ENCODE measurements at places on chromosomes 6 and 20.
A peak's percentile ranks its signal among the peaks of the same experiment; 100 is the strongest.

DNA sequence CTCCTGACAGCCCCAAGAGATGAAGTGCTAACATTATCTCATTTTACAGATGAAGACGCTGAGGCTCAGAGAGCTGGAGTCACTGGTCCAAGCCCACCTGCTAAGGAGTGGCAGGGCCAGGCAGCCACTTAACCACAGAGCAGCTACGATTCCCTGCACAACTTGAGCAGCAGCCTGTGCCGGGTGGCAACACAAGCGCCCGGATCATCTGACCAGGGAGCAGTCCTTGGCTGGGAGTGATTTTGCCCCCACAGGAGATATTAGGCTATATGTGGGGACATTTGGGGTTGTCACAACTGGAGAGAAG, 93.2 kb upstream of the PTPN1 start:
- DNase-seq: no peak

DNA sequence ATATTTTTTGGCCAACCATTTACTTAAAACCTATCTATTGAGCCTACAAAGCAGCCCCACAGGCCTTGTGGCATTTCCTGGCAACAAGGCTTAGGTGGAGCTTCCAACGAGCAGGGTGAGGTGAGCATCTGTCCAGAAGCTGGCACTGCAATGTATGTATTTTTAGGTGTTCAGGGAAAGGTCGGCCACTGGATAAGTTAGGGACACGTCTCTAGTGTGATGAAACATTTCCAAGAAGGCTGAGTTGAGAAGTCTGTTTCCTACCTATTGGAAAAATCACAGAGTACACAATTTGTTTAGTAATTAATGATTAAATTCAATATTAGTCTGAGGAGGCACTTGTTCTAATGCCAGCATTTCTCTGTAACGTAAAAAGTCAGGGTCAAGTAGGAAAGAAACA, 17.8 kb upstream of the RCAN2 start:
- no peak for DNase-seq

- no peak for DNase-seq
Measured at GRCh38 chr6:41257369-41258195, 28.9 kb downstream of the TREM1 start.

DNA sequence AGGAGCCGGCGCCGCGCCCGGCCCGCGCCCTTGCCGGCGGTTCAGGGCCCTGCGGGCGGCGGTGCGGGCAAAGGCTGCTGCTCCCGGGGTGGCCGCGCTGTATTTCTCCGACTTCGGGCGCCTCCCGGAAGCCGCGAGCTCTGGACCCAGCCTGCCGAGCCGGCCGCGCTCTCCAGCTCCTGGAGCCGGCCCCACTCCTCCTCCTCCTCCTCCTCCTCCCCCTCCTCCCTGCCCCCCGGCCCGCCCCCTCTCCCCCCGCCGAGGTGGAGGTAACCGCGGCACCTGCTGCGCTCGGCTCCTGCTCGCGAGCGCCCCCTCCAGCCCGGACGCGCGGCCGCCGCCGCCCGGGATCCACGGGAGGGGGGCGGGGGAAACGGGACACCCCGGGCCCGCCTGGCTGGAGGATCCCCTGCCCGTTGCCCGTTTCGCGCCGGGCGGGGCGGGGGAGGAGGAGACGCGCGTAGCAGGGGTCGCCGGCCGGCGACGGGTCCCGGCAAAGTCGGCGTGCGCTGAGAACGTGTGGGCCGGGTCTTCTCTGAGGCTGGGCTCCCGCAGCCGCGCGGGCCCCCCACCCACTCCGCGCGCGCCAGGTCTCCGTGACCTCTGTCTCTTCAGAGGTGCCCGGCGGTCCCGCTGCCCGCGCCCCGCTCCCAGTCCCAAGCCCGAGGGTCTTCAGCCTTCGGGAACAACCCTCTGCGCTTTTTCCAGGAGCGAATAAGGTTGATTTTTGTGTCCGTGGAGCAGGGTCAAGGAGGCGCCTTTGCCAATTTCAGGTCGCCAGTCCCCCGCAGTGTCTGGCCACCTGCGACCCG, at the start of gene SLC22A23:
Gene SLC22A23, minus strand, starts transcription at position 153 of the 812 bp plus-strand sequence. CDS start 491 bp downstream, outside the sequence.
- DNase-seq: peak; percentile 48

DNA sequence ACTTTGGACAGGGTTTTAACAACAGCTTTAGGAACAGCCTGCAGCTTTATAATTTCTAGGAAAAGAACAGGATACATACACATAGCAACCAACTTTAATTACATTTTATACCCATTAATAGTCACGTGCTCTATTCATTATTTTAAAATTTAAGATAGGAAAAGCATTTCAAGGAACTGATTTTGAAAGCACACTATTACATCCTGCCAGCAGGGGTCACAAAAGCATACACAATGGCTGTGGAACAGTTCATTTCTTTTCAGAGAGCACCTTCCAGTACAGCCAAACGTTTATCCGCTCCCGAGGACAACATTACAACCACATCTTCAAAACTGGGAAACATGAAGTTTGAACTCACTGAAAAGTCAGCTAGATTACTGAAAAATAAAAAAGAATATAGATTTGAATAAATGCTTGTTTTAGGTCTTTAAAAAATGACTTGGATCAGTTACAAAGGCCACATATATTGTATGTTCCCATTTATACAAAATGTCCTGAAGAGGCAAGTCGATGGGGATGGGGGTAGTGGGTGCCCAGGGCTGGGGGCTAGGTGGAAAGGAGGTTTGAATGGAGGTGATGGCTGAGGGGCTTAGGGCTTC, 104.6 kb upstream of the EXOC2 start:
- DNase-seq: peak; percentile 12

GRCh38 chr6:47303342-47303741, 6.4 kb downstream of the TNFRSF21 start:
- no peak for DNase-seq

GRCh38 chr6:960356-960755, 267.4 kb upstream of the EXOC2 start:
- DNase-seq: no peak

- DNase-seq: no peak
Measured at GRCh38 chr20:49424536-49424935, 57.9 kb downstream of the KCNB1 start.

DNA sequence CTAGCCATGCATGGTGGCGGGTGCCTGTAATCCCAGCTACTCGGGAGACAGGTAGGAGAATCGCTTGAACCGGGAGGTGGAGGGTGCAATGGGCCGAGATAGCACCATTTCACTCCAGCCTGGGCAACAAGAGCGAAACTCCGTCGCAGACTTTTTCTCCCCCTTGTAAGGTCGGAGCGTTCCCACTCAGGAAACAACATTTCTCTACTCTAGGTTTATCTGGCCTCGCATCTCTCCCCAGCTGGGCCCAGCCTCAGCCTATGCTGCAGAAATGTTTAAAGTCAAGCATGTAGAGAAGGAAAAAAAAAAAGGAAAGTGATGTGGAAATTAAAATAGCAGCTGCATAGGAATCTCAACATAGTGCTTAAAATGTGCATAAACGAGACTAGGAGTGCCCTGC, 172.3 kb downstream of the TRIM27 start:
- DNase-seq: no peak

DNA sequence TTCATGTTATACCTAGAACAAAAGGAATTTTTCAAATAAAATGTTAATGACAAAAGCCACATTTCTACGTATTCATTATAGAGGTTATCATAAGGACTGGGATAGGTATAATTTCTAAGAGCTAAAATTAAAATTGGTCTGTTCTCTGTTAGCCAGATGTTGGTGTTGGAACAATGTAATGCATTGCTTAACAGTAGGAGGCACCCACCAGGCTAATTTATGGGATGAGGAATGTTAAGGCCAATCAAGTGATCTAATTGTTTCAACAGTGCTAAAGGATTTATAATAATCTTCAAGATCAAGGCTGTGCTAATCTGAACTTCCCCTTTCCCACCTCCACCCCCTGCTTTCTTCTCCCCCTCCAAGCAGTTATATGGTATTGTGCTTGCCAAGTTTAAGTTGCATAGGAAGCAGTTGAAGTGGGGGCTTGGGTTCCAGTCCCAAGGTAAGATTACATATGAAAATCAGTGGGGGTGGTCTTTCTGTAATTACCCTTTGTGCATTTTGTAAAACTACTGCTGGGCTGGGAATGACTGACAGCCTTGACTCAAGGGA, 89.2 kb upstream of the BACH2 start:
- DNase-seq: no peak

DNA sequence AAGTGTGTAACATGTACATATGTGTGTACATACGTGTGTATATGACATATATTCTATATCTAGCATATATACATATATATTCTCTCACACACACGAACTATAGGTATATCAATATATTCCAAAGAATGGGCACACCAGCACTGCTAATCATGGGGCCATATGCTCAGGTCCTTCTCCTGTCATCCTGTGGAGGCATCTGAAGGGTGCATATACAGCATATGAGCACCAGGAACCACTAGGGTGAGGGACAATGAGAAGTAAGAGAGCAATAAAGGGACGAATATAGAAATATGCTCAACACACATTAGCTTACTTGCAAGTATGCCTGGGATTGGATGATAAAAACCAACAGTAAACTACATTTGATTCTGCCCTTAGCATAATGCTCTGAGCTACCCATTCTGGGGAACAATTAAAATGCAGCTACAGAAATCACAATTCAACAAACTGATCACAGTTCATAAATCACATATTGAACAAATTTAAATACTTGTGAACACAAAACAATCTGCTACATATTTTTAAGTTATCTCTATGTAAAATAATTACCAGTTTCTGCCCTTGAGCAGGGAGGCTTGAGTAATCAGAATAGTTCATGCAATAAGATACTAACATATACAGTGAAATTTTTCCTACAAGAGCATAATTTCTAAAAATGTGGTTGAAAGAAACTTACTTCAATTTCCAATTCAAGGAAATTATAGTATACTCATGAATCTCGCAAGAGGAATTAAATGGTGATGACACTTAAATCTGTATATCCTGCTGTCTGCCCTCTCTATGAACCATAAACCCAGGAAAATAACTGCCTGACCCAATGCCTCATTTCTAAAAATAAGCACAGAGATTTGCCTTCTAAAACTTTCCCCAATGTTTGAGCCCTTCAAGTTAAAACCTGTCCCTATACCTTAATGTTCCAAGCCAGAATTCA, 272.2 kb upstream of the THEMIS start:
- no peak for DNase-seq

GRCh38 chr6:93351222-93351621, 68.1 kb downstream of the EPHA7 start:
- DNase-seq: no peak

DNA sequence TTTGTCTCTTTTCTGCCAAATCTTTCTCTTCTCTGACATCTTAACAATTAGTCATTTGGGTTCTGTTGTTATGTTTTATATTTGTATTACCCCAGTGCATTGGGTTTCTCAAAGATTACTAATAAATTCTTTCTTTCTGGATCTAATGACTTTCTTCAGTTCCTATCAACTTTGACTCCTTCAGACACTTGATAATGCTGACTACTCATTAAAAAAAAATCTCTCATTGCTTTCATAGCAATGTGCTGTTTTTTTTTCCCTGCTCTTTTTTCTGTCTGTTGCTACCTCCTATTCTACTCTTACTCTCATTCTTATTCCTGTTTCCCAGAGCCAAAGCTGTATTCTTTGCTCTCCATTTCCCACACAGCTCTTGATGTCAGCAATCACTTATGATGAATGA, 81.3 kb upstream of the MAP3K7 start:
- DNase-seq: no peak

- DNase-seq: no peak
Measured at GRCh38 chr20:55200317-55200716, 724.9 kb downstream of the DOK5 start.

- no peak for DNase-seq
Measured at GRCh38 chr20:36315545-36316351, 9.6 kb downstream of the DLGAP4 start.

DNA sequence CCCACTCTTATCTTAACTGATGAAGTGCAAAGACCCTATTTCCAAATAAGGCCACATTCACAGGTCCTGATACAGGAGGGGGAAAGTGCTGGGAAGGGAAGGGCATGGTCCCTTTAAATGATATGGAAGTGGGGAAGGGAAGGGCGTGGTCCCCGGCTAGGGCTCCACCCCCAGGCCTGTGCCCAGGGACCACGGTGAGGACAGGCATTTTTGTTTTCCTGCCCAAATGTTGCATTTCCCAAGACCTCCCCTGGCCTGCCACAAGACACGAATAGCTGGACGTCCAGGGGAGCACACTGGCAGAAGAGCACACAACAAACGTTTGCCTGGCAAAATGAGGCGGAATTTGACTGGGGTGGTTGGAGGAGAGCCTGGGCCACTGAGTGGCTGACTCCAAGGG, 16.1 kb upstream of the HFE start:
- no peak for DNase-seq

- no peak for DNase-seq
Measured at GRCh38 chr6:150537893-150538292, 61.8 kb upstream of the PLEKHG1 start.

DNA sequence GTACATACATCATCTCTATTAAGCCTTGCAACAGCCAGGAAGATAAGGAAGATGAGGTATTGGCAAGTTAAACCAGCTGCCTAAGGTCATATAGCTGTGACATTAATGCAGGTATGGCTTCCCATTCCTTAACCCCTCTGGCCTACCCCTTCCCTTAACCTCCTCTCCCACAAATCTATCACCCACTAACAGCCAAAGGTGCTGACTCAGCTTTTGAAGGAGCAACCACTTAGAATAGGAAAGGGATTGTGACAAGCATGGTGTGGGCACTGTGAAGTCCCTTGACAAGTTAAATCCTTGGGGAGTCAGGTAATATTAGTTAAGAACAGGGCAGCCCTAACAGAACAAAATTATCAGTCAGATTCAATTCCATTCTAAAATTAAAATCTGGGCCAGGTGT, 5.4 kb upstream of the SH3BGRL2 start:
- DNase-seq: no peak
